Neural crest cell (in vitro differentiated cells): ENCODE measurements at places on chromosomes 6 and 20. TPM values are rescaled to one million over a fixed set of nuclear protein-coding genes. Genes with fewer than 3 reads are reported as not detected.
A peak's percentile ranks its signal among the peaks of the same experiment; 100 is the strongest.

TJAP1 gene
- total RNA-seq, result 47.3 and 52.1 TPM in 2 replicates

TSHZ2 gene
- total RNA-seq, result 6.4 and 8.5 TPM in 2 replicates

SLC17A2 gene
- total RNA-seq, result not detected in 2 replicates

OR2B6 gene
- not detected in 2 replicates for total RNA-seq

TINAG gene
- not detected in 2 replicates for total RNA-seq

- H3K4me3 ChIP-seq, result no peak within 1 kb of the TSS
- DNase-seq, result no peak
Observed at GRCh38 chr20:31819083-31819784, at the start of gene MYLK2. TSS of gene MYLK2 (plus strand) at chr20:31819356. CDS start at chr20:31819581, 225 bp downstream.

DNA sequence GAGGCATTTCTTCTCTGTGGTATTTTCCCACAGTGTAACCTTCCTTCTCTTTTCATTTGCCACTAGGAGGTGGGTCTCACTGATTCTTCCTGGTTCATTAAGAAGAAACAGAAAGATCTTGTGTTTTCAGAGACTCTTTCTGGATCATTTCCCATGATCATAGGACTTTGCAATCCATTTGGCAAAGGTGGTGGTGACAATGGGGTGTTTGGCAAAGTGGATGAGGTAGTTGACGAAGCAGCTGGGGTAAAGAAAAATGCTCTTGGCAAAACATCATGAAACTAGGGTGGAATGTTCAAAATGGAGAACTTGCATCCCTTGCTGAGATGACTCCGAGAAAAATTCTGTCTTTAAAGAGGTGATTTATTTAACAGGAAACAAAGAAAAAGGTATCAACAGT lies 50.6 kb downstream of the TRAF3IP2 start:
- no peak for DNase-seq
- H3K27me3 ChIP-seq, result no peaks in the 10 kb centered on the region
- H3K27ac ChIP-seq, result no peak overlapping the region
- no peak overlapping the region for H3K4me3 ChIP-seq

DNA sequence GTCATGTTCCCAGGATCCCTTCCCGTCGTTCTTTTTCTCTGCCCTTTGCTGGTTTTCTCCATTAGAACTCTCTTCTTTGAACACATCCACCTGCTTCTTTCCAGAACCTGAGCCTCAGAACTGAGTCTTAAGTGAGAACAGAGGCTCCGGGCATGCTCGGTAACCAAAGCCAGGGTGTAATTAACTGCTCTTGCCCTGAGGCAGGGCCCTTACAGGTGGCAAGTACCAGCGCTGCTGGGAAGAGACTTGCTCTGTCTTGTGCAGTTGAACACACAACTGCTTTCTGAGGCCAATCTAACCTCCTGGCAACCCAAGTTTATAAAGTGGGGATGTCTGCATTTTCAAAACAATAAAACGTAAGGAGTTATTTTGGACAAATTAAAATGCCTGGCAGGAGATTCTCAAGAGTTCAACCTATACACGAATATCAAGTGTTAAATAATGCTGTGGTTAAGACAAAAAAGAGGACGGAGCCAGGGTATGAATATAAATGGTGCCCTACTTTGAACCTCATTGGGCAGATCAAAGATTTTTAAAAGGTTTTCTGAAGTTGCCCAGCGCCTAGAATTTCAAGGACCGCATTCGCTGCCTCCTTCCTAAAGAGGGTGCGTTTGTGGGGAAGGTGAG lies 12.4 kb upstream of the DEK start:
- peaks cover 60% of the 10 kb centered on the region for H3K27me3 ChIP-seq
- no peak overlapping the region for H3K27ac ChIP-seq
- H3K4me1 ChIP-seq, result peaks cover 16% of the 10 kb centered on the region
- peak overlapping the region; percentile 87 for H3K4me3 ChIP-seq
- no peaks in the 10 kb centered on the region for H3K36me3 ChIP-seq

DNA sequence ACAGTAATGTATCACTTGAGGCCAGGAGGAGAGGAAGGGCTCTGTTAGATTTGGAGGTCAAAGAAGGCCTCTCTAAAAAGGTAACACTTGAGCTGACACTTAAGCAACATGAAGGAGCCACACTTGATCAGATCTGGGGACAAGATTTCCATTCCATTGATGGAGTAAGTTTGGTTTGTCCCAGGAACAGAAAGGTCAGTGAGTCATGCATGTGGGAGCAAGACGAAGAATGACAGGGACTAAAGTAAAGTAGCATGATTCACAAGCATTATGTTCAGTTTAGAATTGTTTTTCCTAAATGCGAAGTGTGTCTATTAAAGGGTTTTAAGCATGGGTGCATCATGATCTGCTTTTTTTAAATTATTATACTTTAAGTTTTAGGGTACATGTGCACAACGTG lies 47.4 kb downstream of the COL21A1 start:
- DNase-seq, result no peak
- no peaks in the 10 kb centered on the region for H3K4me1 ChIP-seq
- H3K27me3 ChIP-seq, result no peaks in the 10 kb centered on the region
- no peak overlapping the region for H3K27ac ChIP-seq
- peaks cover 3% of the 10 kb centered on the region for H3K36me3 ChIP-seq

GRCh38 chr6:139569566-139569965 lies 195.1 kb upstream of the CITED2 start:
- no peak overlapping the region for H3K4me3 ChIP-seq
- no peak overlapping the region for H3K27ac ChIP-seq
- no peaks in the 10 kb centered on the region for H3K36me3 ChIP-seq
- DNase-seq, result no peak
- H3K27me3 ChIP-seq, result no peaks in the 10 kb centered on the region

DNA sequence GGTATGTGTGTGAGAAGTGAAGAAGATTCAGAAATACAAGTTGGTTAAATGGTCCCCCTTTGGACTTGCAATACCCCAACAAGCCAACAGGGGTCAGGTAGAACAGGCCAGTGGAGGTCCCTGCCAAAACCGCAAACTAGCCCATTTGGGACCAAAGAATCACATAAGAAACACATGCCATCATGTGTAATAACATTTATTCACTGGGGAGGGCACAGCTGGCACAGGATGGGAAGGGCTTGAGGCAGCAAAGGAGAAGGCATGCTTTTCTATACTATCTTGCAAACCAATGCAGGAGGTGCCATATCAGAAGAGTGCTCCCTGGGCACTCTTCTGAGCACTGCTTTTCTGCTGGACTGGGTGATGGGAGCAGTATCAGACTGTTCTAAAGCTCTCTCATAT lies 116.1 kb upstream of the TRAF3IP2 start:
- H3K36me3 ChIP-seq, result peaks cover 30% of the 10 kb centered on the region
- H3K4me3 ChIP-seq, result no peak overlapping the region
- peaks cover 38% of the 10 kb centered on the region for H3K4me1 ChIP-seq
- no peak overlapping the region for H3K27ac ChIP-seq

GRCh38 chr6:162679681-162680080 lies 47.9 kb downstream of the PRKN start:
- H3K27me3 ChIP-seq, result no peaks in the 10 kb centered on the region
- no peak overlapping the region for H3K27ac ChIP-seq
- H3K4me3 ChIP-seq, result no peak overlapping the region
- H3K4me1 ChIP-seq, result no peaks in the 10 kb centered on the region
- no peak for DNase-seq
- H3K36me3 ChIP-seq, result no peaks in the 10 kb centered on the region

DNA sequence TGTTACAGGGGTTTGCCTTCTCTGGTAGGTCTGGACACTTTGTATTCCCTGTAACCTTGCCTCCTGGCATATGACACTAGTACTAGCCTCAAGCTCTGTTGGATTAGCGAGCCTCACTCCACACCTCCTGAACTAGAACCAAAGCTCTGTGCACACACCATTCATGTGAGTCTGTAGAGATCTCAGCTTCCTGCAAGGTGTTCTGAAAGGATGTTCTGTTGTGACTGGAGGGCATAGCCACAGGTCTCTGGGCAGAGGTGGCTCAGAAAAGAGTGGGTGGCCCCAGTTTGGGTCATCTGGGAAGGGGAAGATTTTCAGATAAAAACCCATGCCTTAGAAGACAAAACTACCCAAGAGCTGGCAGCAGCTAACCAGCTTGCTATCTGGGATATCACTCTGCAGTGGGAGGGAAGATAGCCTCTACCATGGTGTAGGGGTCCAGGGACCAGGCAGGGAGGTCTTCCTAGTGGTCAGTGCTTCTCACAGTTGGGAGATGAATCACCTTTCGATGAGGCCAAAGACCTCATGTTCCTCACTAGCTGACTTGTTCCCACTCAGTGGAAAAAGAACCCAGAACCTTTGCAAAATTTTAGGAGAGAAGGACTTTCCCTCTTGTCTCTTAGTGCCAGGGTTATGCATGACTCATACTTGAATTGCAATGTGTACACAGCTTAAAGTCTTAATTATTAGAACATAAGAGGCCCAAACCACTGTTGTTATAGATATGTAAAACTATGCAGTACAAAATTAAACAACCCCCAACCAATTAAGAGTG lies 41.4 kb downstream of the HLA-F start:
- no peak overlapping the region for H3K4me3 ChIP-seq
- no peaks in the 10 kb centered on the region for H3K36me3 ChIP-seq
- DNase-seq, result no peak
- peaks cover 17% of the 10 kb centered on the region for H3K4me1 ChIP-seq

- H3K27me3 ChIP-seq, result no peaks in the 10 kb centered on the region
- H3K4me1 ChIP-seq, result peaks cover 43% of the 10 kb centered on the region
- no peak for DNase-seq
- no peak overlapping the region for H3K4me3 ChIP-seq
- no peak overlapping the region for H3K27ac ChIP-seq
- no peaks in the 10 kb centered on the region for H3K36me3 ChIP-seq
Observed at GRCh38 chr20:20450521-20450920, 82.6 kb downstream of the INSM1 start.

DNA sequence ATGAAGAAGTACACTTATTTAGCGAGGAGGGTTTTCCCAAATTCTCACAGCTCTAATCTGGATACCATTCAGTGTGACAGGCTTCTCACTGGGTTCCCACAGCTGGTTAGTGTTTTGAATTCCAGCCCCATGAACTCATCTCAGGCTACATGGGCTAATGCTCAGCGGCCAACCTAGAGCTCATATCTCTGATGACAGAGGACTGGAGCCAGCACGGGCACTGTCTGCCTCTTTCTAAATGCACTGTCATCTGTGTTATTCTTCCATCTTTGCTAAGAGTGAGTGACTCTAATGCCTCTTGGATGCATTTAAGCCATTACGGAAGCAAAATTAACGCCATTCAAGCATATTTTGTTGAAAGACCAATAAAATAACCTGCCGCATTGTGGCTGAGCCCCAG lies 308.9 kb upstream of the JAG1 start:
- H3K27me3 ChIP-seq, result no peaks in the 10 kb centered on the region
- H3K4me1 ChIP-seq, result peaks cover 33% of the 10 kb centered on the region
- no peak overlapping the region for H3K27ac ChIP-seq
- no peak overlapping the region for H3K4me3 ChIP-seq

GRCh38 chr6:119259027-119259426 lies 90.5 kb downstream of the MAN1A1 start:
- H3K4me3 ChIP-seq, result no peak overlapping the region
- no peak for DNase-seq
- peaks cover 2% of the 10 kb centered on the region for H3K36me3 ChIP-seq
- H3K4me1 ChIP-seq, result no peaks in the 10 kb centered on the region

DNA sequence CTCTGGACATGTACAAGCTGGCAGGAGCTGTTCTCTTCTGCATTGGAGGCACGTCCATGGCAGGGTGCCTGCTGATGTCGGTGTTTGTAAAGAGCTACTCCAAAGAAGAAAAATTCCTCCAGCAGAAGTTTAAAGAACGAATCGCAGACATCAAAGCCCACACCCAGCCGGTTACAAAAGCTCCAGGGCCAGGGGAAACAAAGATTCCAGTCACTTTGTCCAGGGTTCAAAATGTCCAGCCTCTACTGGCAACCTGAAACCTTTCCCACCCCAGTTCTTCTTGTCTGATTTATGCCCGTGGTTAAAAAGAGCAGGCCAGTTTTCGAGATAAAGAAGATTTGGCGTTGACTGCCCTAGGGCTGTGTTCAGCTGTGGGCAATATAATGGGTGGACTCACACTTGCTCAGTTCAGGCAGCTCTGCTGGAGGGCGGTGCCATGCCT lies 19.7 kb downstream of the NRSN1 start:
- H3K4me1 ChIP-seq, result no peaks in the 10 kb centered on the region
- no peak overlapping the region for H3K27ac ChIP-seq
- H3K36me3 ChIP-seq, result no peaks in the 10 kb centered on the region
- no peak for DNase-seq
- no peaks in the 10 kb centered on the region for H3K27me3 ChIP-seq

DNA sequence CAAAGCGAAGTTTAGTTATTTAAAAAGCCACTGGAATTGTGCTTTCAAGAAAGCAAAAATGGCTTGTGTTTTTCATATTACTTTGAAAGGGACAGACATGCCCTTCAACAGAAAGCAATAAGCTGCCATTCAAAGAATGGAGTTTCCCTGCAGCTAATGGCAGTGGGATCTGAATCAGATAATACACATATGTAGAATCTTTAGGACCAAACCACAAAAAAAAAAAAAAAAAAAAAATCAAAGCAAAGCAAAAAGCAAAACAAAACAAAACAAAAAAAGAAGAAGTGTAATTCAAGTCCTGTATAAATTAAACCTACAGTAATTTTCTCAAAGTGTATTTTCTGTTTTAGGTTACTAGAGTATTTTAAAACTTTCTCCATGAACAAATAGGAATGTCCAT lies 63.6 kb upstream of the ZNF217 start:
- H3K4me3 ChIP-seq, result no peak overlapping the region
- DNase-seq, result no peak
- no peaks in the 10 kb centered on the region for H3K27me3 ChIP-seq
- no peak overlapping the region for H3K27ac ChIP-seq

- no peak for DNase-seq
- no peaks in the 10 kb centered on the region for H3K27me3 ChIP-seq
- H3K27ac ChIP-seq, result no peak overlapping the region
Observed at GRCh38 chr6:136030131-136030530, 178.6 kb downstream of the PDE7B start.

DNA sequence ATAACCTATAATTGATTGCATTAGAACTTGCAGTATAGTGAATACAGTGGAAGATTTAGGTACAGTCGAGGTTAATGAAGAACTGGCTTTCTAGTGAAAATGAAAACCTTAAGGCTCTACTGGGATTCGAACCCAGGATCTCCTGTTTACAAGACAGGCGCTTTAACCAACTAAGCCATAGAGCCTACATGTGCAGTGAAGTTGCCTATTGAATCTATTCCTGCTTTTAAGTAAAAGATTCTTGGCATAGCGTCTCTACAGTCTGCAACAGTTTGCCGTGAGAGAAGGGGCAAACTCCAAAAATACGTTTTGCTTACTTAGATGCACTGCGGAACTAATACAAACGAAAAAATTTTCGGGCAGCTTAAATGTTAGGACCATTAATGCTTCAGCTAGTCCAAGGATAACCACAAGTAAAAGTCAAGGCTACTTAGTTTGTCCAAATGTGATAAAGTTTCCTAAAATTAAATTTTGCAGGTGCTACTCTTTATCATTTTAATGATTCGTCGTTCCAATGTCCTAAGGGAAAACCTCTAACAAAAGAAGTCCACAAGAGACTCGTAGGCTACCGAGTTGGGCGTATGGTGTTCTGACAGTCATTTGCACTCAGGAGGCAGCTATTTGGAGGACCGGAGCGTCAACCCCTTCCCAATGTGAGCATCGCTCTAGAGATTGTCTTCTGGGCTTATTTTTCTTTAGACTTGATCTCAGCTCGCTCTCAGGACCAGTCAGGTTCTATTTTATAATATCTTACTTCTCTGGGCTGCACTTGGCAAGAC lies 31.3 kb upstream of the ZSCAN23 start:
- H3K27me3 ChIP-seq, result peaks cover 50% of the 10 kb centered on the region
- H3K27ac ChIP-seq, result no peak overlapping the region
- H3K36me3 ChIP-seq, result no peaks in the 10 kb centered on the region
- H3K4me1 ChIP-seq, result peaks cover 5% of the 10 kb centered on the region
- H3K4me3 ChIP-seq, result peak overlapping the region; percentile 88

- H3K36me3 ChIP-seq, result no peaks in the 10 kb centered on the region
- no peaks in the 10 kb centered on the region for H3K27me3 ChIP-seq
- no peak overlapping the region for H3K4me3 ChIP-seq
Observed at GRCh38 chr6:39610221-39610620, 115.0 kb downstream of the KIF6 start.
